ENCODE measurements at places on chromosomes 4 and X.

DNA sequence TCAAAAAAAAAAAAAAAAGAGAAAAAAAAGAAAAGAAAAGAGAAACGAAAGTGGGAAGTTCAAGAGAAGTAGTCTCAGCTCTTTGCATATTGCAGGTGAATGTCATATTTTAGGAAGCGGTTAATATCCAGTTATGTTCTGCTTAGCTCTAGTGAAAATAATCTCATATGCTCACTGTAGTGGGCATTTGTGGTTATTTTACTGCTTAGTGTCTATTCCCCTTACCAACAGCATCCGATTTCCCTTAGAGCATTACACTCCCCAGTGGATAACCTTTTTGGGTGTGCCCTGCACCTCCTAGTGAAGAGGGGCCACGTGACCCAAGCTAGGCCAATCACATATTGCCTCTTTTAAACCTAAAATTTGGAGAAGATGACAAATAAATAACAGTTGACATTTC is 111.2 kb upstream of the ZNF827 start:
- no peak for DNase-seq

DNA sequence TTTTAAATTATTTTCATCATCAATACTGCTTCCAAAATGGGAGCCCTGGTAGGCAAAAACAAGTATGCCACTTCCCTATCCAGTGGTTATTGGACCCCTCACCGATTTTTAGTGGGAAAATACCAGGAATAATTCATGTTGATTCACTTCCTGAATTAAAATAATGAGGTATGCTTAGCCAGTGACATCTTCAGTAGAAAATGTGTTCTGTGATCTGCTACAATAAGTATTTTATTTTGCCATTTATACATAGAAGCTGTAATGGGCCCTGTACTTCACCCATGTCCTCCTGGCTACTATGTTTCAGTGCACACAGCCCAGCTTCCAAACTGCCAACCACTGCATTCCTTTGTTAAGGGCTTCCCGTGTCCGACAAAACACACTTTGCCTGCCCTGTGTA is 41.0 kb upstream of the KLHL34 start:
- DNase-seq: no peak

- no peak for DNase-seq
Measured at GRCh38 chr4:101074326-101074725, 273.0 kb downstream of the PPP3CA start.

GRCh38 chr4:61407642-61408618 is 207.8 kb downstream of the ADGRL3 start:
- no peak for DNase-seq

DNA sequence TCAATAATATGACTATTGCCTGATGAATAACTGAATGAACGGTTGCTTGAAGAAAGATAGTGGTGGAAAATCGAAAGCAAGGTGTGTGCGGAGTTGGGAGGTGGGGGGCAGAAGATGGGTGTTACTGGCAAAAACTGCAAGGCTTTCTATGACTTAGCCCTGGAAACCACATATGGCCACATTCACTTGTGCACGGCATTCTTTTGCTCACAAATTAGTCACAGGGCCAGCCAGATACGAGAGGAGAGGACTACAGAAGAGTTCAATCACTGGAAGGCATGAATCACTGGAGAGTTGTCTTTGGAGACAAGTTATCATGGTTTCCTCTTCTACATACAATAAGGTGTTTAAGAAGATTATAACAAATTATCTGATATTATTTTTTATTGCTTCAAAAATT is 626.5 kb upstream of the CPEB2 start:
- no peak for DNase-seq

DNA sequence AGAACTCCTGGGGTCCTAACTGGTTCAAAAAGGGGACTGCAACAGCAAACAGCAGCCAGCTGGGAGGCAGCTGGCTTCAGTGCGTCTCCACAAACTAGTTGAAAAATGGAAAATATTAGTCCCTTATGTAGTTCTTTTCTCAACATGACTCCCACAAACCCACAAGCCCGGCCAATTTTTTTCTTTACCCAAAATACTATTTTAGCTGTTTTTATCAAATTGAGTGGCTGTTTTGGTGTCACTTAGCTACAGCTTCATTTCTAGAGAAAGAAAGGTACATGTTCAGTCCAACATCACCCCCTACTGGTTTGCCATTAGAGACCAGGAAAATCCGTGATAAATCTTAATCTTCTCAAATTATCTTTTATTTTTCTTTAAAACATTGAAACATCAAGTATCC is 97.2 kb downstream of the GUCY2F start:
- DNase-seq: no peak

GRCh38 chrX:128619490-128619889 is 567.3 kb upstream of the ACTRT1 start:
- no peak for DNase-seq

- DNase-seq: no peak
Measured at GRCh38 chr4:5971078-5971450, 47.2 kb downstream of the C4orf50 start.

DNA sequence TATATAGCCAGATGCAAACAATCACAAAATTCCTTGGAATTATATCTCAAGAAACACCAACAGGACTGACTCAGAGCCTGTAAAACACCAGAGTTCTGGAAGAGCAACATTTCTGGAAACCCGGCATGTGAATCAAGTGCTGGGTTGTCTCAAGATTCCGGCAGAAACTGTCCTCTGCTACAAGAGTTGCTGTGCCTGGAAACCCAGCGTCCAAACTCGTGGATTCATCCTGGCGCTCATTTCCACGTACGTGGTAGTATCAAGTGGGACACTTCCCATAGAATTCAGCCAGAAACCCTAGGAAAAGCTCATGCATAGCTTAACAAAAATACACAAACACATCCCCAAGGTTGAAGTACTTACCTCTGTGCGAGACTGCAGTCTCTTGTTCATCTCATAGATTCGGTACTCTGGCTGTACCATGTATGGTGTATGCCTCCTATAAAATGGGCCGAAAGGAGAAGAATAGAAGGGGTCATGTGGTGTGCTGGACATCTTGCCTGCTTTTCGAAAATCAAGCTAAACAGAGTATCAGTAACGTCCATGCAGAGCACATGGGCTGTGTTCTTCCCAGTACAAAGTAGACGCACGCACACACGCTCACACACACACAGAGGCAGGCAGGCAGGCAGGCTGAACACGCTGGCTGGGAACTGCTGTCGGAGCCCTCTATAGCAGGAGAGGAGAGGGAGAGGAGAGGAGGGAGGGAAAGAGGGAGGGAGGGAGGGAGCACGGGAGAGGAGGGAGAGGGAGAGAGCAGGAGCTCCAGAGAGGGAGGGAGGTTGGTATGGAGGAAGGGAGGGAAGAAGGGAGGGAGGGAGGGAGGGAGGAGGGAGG is at the start of gene LDB2:
LDB2 (minus strand) TSS at position 655 of the 837 bp plus-strand sequence.
- DNase-seq: no peak

DNA sequence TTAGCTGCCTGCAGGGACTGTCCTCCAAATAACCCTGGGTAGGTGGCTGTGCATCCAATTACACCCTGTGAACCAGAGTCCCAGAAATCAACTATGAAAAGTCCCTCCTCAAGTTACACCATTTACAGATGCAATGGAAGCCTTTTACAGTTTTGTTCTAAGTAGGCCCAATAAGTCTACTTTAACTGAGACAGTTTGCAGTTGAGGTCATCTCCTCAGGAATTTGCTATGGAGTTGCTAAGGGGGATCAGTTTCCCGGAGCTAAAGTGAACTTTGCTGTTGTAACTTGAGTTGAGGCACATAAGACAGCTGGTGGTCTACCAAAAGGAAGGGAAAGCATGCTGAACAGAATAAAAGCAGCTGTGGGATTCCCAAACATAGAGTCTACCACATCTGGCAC is 121.6 kb upstream of the STK26 start:
- no peak for DNase-seq

DNA sequence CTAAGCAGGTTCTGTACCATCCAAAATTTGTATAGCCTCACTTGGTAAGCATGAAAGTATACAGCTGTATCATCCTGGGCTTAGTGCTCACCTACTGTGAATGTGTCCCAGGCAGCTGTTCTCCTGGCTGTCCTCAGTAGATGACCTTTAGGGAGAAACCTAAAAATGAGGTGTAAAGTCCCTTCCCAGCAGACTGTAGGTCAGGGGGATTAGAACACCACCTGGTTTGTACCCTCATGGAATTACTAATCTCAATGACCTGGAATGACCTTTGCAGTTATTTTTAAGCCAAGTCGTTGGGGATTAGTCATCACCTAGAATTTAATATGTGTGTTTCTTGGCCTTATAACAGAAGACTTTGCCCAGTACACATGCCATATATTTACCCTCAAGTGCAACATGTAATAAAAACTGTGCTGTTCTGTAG is 39.1 kb upstream of the MBTPS2 start:
- DNase-seq: no peak

DNA sequence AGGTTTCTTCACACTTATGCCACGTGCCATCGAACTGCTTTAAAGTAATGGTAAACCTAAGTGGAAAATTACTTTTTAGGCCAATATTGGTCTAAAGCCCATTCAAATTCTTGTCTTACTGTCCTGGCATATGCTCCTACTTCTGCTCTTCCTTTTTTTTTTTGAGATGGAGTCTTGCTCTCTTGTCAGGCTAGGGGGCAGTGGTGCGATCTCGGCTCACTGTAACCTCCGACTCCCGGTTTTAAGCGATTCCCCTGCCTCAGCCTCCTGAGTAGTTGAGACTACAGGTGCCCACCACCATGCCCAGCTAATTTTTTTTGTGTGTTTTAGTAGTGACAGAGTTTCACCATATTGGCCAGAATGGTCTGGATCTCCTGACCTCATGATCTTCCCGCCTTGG is 129.0 kb upstream of the TECRL start:
- DNase-seq: no peak

- no peak for DNase-seq
Measured at GRCh38 chr4:14087459-14087858, 459.9 kb upstream of the BOD1L1 start.

GRCh38 chr4:37452952-37453280 is 208.4 kb downstream of the NWD2 start:
- no peak for DNase-seq

DNA sequence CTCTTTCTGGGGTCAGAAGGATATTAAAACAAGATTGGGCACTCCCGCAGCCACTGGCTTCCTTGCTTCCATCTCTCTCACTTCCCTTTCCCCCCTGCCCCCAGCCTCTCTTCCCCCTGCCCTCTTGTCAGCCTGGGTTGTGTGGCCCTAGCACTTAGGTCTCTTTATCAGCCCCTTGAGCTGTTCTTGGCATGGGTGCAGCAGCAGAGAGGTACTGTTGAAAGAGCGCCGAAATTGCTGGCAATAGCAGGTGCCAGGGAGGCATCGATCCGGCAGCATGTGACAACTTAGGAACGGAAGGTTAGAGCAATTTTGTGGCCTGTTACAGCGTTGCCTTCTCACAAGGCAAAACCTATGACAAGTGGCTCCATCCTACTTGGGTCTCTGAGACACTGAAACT is 333.1 kb upstream of the IGFBP7 start:
- no peak for DNase-seq

GRCh38 chr4:168574581-168575295 is 77.9 kb downstream of the PALLD start:
- no peak for DNase-seq

DNA sequence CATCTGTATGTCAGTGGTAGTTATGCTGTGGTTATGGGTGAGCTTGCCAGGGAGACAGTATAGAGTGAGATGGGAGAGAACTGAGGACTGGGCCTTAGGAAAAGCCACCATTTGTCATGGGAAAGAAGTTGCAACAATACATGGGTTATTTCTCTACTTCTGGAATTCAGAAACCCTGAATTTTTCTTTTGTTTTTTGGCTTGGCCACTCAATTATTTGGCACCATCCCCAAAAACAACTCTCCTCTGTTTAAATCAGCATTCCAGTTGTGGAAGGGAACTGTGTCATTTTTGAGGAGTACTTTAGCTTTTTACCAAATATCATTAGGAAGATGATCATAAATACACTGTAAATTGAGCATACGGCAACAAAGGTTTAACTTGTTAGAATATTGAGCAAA is 41.1 kb upstream of the ACSL4 start:
- no peak for DNase-seq
